Osteocyte (in vitro differentiated cells): ENCODE measurements at places on chromosomes 5 and 9. TPM values are rescaled to one million over a fixed set of nuclear protein-coding genes. Genes with fewer than 3 reads are reported as not detected.
A peak's percentile ranks its signal among the peaks of the same experiment; 100 is the strongest.

HK3 gene
- not detected in 2 replicates for total RNA-seq

CSF1R gene
- total RNA-seq: 1.1 and 1.2 TPM in 2 replicates

- no peaks in the 10 kb centered on the region for H3K27me3 ChIP-seq
- H3K4me1 ChIP-seq: peaks cover 47% of the 10 kb centered on the region
- peak within 1 kb of the TSS; percentile 84 for H3K4me3 ChIP-seq
- DNase-seq: no peak
- H3K27ac ChIP-seq: peak within 1 kb of the TSS; percentile 79
Observed at GRCh38 chr9:93134015-93134739, at the start of gene NINJ1. TSS of gene NINJ1 (minus strand) at chr9:93134251. CDS start at chr9:93134217, 34 bp downstream.

GRCh38 chr5:176365351-176366231 lies at the start of gene ARL10:
TSS of gene ARL10 (plus strand) at chr5:176365487. CDS start at chr5:176365564, 77 bp downstream.
- peaks cover 13% of the 10 kb centered on the region for H3K4me1 ChIP-seq
- H3K27me3 ChIP-seq: no peaks in the 10 kb centered on the region
- peaks cover 20% of the 10 kb centered on the region for H3K36me3 ChIP-seq
- peak; percentile 87 for DNase-seq

- no peaks in the 10 kb centered on the region for H3K4me1 ChIP-seq
- H3K27ac ChIP-seq: no peak overlapping the region
- peaks cover 3% of the 10 kb centered on the region for H3K27me3 ChIP-seq
- no peak overlapping the region for H3K4me3 ChIP-seq
- H3K36me3 ChIP-seq: no peaks in the 10 kb centered on the region
Observed at GRCh38 chr5:176185133-176185733, 53.0 kb upstream of the SIMC1 start.

GRCh38 chr5:151463137-151464029 lies 16.0 kb downstream of the SLC36A1 start:
- H3K27me3 ChIP-seq: no peaks in the 10 kb centered on the region
- peaks cover 44% of the 10 kb centered on the region for H3K36me3 ChIP-seq
- DNase-seq: no peak
- no peak overlapping the region for H3K4me3 ChIP-seq
- peaks cover 11% of the 10 kb centered on the region for H3K4me1 ChIP-seq
- no peak overlapping the region for H3K27ac ChIP-seq

EGFLAM gene
- not detected in 2 replicates for total RNA-seq

GRCh38 chr5:176425791-176426190 lies 9.5 kb upstream of the CLTB start:
- no peak overlapping the region for H3K27ac ChIP-seq
- H3K4me3 ChIP-seq: no peak overlapping the region
- H3K27me3 ChIP-seq: peaks cover 23% of the 10 kb centered on the region
- no peak for DNase-seq
- H3K4me1 ChIP-seq: peaks cover 2% of the 10 kb centered on the region
- no peaks in the 10 kb centered on the region for H3K36me3 ChIP-seq
